ENCODE measurements at places on chromosomes 6 and 20. TPM values are rescaled to one million over a fixed set of nuclear protein-coding genes. Genes with fewer than 3 reads are reported as not detected.

DNA sequence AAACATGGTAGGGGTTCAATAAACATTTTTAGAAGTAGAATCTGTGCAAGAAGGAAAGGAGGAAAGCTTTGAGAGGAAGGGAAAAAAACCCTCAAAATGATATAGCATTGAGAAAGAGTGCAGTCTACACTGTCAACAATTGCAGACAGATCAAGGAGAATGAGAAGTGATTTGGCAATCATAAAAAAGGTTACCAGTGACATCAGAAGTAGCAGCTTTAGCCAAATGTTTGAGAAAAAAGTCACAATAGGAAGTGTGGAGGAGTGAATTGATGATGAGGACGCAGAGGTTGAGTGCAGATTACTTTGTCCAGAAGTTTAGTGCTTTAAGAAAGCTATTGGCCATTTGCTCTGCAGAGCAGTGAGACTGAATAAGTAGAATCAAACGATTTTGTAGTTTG lies 155.0 kb downstream of the GJA1 start:
- DNase-seq = no peak
- no peaks in the 10 kb centered on the region for H3K27me3 ChIP-seq
- H3K4me1 ChIP-seq = no peaks in the 10 kb centered on the region
- H3K27ac ChIP-seq = no peak overlapping the region
- H3K36me3 ChIP-seq = no peaks in the 10 kb centered on the region
- no peak overlapping the region for H3K4me3 ChIP-seq

GRCh38 chr6:128519931-128520435 lies 416 bp downstream of the PTPRK start:
- peaks cover 18% of the 10 kb centered on the region for H3K4me1 ChIP-seq
- H3K4me3 ChIP-seq = peak overlapping the region; percentile 46
- peaks cover 37% of the 10 kb centered on the region for H3K27me3 ChIP-seq
- no peaks in the 10 kb centered on the region for H3K36me3 ChIP-seq
- DNase-seq = peak; percentile 46

DNA sequence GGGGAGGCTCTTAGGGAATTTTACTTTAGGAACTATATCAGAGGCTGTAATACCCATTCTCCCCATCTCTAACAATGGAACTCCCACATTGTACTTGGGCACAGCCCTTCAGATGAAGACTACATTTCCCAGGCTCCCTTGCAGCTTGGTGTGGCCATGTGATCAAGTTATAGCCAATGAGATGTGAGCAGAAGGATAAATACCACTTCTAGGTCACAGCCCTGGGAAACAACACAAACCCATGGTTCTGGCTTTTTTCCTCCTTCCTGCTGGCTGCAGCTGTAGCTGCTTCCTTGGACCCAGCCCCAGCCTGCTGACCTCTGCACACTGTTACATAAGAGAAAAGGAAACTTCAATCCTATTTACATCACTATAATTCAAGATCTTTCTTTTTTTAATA lies 445.9 kb upstream of the JARID2 start:
- H3K27ac ChIP-seq = no peak overlapping the region
- no peaks in the 10 kb centered on the region for H3K36me3 ChIP-seq
- peaks cover 6% of the 10 kb centered on the region for H3K27me3 ChIP-seq
- DNase-seq = peak; percentile 6
- H3K4me1 ChIP-seq = no peaks in the 10 kb centered on the region

DNA sequence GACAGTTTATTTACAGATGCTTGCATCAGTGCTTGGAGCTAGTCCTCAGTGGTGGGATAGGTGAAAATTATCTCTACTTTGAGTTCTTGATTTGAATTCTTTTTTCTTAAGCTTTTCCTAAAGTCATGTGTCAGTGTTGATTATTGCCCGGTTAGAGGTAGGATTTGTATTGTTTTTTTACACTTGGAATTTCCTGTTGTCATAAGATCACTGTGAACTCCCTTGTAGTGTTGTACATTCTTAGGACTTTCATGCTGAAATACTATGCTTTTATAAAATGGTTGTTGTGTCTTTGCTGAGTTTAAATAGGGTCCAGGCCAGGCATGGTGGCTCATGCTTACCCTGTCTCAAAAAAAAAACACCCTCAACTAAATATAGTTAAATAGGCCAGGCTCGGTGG lies 20.3 kb downstream of the ASXL1 start:
- no peak for DNase-seq
- no peak overlapping the region for H3K4me3 ChIP-seq
- no peaks in the 10 kb centered on the region for H3K27me3 ChIP-seq
- H3K4me1 ChIP-seq = no peaks in the 10 kb centered on the region

DNA sequence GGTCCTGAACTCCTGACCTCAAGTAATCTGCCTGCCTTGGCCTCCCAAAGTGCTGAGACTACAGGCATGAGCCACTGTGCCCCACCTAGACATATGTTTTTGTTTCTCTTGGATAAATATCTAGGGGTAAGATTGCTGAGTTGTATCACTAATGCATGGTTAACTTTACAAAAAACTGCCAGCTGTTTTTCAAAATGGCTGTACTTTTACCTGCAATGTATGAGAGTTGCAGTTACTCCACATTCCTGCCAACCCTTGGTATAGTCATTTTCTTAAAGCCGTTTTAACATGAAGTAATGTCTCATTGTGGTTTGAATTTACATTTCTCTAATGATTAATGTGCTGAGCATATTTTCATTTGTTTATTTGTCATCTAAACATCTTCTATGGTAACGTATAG lies 289.7 kb downstream of the UTRN start:
- no peak overlapping the region for H3K4me3 ChIP-seq
- no peak overlapping the region for H3K27ac ChIP-seq
- peaks cover 47% of the 10 kb centered on the region for H3K36me3 ChIP-seq
- no peaks in the 10 kb centered on the region for H3K27me3 ChIP-seq
- DNase-seq = no peak
- H3K4me1 ChIP-seq = no peaks in the 10 kb centered on the region

DNA sequence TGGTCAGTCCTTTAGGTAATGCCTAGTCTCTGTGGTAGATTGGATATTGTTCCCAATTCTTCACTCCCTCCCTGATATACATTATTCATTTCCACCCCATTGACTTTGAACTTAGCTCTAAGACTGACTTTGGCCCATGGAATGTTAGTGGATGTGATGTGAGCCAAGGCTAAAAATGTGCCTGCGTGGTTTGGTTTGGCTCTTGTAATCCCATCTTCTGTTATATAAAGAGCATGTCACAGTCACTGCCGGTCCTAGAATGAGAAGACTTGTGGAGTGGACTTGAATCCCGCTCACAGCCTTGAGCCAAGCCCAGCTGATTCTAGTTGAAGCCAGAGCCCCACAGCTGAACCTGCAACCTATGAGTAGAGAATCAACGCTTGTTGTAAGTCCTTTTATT lies 23.6 kb upstream of the DNAAF9 start:
- no peak overlapping the region for H3K27ac ChIP-seq
- no peak for DNase-seq
- H3K4me3 ChIP-seq = no peak overlapping the region
- no peaks in the 10 kb centered on the region for H3K4me1 ChIP-seq
- peaks cover 4% of the 10 kb centered on the region for H3K27me3 ChIP-seq

- DNase-seq = no peak
- no peak overlapping the region for H3K27ac ChIP-seq
- H3K36me3 ChIP-seq = no peaks in the 10 kb centered on the region
- peaks cover 20% of the 10 kb centered on the region for H3K4me1 ChIP-seq
- no peak overlapping the region for H3K4me3 ChIP-seq
- no peaks in the 10 kb centered on the region for H3K27me3 ChIP-seq
Measured at GRCh38 chr20:3163099-3164042, 3.7 kb upstream of the FASTKD5 start.

GRCh38 chr6:68726337-68726736 lies 91.3 kb downstream of the ADGRB3 start:
- no peak overlapping the region for H3K4me3 ChIP-seq
- H3K27me3 ChIP-seq = no peaks in the 10 kb centered on the region
- no peaks in the 10 kb centered on the region for H3K4me1 ChIP-seq
- no peak overlapping the region for H3K27ac ChIP-seq
- DNase-seq = no peak

GRCh38 chr20:20223981-20224380 lies 143.9 kb upstream of the INSM1 start:
- no peaks in the 10 kb centered on the region for H3K4me1 ChIP-seq
- no peak for DNase-seq

DNA sequence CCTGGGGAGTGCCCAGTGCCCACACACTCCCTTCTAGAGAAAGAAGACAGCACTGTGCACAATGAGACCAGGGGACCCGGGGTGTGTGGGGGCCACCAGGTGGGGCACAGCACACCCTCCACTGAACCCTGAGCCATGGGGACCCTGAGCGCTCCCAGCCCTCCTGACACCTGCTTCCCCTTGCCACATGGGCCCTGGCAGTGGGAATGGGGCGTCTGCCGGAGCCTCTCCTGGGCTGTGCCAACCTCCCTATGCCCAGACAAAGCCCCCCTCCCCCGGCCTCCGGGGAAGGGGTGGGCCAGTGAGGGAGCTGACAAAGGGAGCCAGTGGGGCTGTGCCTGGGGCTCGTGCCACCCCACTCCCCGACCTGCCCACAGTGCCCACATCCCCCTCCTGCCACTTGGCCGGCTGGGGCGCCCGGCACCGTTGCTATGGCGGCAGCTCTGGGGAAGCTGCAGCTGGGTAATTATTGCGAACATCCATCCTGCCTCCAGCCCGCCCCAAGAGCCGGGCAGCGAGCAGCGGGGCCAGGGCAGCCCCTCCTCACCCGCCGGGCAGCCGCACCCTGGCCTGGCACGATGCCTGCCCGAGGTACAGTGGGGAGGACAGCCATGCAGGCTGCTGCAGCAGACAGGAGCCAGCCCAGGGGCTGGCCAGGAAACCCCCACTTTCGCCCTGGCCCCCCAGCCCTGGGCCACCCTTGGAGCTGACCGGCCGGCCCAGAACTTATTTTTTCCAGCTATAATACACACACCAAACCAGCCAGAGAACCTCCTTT lies 41.9 kb upstream of the NOL4L start:
- H3K4me3 ChIP-seq = no peak overlapping the region
- no peaks in the 10 kb centered on the region for H3K36me3 ChIP-seq
- no peak overlapping the region for H3K27ac ChIP-seq
- peak; percentile 14 for DNase-seq

EEF1A2 gene
- 2.1 TPM for total RNA-seq

BANF2 gene
- not detected for total RNA-seq

PDRG1 gene
- total RNA-seq = 10.3 TPM
